ENCODE measurements at places on chromosomes 5 and 9.

GRCh38 chr5:72656756-72657513, 149.7 kb upstream of the ZNF366 start:
- DNase-seq, result no peak

DNA sequence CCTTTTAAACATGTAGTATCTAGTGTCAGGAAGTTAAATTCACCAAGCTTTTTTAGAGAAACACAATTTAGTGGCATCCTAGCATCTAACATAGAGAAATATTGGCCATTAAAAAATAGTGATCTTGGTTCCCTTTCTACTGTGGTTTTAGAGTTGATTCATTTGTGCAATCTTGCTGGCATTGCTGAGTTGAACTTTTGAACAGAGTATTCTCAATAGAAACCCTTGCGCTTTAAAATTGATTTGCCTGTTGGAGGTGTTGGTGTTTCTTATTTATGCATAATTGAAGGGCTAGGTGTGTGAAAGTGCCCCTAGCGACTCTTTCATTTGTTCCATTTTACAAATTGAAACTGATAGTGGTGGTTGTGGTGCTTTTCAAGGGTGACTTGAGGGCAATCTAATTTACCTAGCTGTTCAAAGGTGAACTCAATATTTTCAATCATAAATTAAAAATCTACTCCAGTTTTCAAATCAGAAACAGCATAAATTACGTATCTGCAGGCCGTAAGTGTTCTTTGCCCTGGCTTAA, 73.0 kb upstream of the MPDZ start:
- no peak for DNase-seq

DNA sequence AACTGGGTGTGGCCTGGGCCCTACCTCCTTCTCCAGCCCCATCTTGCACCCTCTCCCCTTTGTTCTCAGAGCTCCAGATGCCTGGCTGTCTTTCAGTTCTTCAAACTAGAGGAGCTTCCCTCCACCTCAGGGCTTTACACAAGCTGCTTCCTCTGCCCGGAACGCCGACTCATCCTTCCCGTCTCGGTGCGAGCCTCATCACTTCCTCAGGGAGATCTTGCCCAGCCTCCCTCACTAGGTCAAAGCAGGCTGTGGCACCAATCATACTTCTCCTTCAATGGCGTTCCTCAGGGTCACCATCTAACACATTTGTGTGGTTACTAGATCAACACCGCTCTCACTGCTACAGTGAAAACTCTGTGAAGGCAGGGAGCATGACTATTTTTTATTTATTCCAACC, 56.2 kb upstream of the ZSWIM6 start:
- peak; percentile 71 for DNase-seq

DNA sequence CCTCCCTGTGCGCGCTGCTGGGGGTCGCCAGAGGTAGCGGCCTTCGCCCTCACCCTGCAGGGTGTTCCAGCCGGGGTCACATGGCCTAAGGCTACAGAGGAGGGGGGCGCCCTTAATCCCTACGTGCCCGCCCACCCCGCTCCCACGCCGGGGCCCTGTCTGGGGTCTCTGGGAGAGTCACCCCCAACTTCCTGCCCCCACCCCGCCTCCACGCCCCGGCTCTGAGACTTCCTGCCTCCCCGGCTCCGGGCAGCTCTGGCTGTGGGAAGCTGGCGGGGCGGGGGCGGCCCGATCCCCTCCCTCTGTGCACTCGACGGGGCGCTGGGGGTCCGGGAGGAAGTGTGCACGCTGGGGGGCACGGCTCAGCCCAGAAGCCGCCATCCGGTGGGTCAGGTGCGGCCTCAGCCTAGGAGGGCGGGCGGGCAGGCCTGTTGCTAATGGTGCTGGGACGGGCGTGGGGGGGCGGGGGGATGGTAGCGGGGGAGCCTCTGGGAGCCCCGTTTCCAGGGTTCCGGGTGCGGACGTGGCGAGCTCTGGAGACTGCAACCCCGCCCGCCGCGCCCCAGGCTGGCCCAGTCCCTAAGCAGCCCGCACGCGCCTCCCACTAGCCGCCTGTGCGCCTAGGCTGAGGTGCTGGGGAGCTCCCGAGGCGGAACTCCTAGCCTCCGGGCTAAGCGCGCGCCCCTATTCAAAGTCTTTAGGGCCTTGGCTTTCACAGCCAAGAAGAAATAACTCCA, 61.6 kb downstream of the CXXC5 start:
- DNase-seq, result peak; percentile 69

- DNase-seq, result no peak
These were observed at the start of gene PAX5 for GRCh38 chr9:37033682-37034304. Gene PAX5, minus strand, starts transcription at chr9:37034268. Its CDS starts 237 bp downstream, at chr9:37034031.
